ENCODE measurements at places on chromosomes 7 and 10.

- no peak for DNase-seq
These were observed 71.7 kb downstream of the RAMP3 start for GRCh38 chr7:45229156-45229920.

GRCh38 chr7:92809760-92810573, 26.4 kb downstream of the CDK6 start:
- peak; percentile 49 for DNase-seq

DNA sequence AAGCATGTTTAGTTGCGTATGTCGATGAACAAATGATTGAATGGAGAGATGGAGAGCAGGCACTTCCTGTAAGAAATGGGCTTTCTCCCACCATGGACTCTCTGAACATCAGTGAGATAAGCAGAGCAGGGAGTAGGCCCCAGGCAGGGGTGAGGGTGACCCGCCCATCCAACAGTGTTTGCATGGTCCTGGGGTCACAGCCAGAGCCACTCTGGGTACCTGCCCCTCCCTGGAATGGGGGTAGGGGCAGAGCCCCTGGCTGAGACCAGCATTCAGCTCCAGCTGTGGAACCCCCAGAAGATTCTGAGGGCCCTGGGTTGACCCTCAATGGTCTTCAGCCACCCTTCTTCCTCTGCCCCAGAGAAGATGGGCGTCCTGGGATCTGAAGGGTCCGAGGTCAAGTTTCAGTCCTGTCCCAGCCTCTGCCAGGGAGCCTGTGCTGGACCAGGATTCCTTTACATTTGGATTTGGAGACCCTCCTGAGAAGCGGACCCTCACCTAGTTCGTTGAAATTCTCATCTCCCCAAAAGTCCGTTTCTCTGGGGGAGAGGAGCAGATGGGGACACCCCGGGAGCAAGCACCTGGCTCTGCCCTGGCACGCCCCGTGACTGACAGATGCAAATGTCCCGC, 2.4 kb upstream of the FGF8 start:
- DNase-seq, result peak; percentile 8

DNA sequence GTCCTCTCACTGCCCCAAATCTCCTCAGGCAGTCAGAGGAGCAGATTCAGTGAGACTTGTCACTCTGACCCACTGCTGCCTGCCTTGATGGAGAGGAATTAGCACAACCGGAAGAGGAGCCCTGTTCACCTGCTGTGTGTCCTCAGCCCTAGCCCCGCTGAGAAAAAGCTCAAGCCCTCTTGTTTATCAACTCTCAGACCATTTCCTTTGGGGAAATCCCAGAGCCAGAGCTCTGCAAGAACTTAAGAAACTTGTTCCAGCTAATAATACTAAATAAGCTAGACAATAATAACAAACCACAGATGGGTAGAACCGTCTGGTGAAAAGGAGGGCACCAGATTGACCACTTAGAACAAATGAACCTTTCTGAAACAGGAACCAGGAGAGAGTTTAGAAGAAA, 37.7 kb upstream of the ITGB1 start:
- no peak for DNase-seq

DNA sequence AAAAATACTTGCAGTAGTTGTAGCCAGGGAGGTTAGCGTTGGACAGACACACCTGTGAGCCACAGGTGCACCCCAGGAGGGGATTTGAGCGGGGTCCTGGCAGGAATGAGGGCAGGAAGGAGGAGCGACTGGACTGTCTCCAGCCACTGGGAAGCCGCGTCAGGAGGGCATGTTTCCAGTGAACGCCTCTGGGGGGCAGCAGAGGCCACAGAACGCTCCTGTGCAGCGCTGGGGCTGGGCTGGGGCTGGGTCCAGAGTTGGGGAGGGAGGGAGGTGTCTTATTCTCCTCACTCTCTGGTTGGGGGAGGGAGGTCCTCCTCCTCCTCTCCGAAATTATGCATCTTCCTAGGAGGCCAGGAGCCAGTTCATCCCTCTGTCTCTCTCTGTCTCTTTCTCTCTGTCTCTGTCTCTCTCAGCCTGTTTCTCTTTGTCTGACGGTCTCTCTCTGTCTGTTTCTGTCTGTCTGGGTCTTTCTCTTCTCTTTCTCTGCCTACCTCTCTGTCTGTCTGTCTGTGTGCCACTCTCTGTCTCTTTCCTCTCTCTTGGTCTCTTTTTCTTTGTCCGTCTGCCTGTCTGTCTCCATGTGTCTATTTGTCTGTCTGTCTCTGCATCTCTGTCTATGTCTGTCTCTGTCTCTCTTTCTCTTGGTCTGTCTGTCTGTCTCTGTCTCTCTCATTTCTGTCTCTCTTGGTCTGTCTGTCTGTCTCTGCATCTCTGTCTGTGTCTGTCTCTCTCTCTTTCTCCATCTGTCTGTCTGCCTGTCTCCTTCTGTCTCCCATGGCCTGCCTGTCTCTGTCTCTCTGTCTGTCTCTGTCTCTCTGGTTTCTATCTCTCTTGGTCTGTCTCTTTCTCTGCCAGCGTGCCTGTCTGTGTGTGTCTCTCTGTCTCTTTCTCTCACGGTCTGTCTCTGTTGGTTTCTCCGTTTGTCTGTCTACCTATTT, 9.9 kb upstream of the PSMG3 start:
- peak; percentile 82 for DNase-seq

GRCh38 chr7:26449175-26450165, 157.8 kb downstream of the SNX10 start:
- DNase-seq, result no peak

- no peak for DNase-seq
These were observed 16.8 kb upstream of the MYPN start for GRCh38 chr10:68092512-68092911.

DNA sequence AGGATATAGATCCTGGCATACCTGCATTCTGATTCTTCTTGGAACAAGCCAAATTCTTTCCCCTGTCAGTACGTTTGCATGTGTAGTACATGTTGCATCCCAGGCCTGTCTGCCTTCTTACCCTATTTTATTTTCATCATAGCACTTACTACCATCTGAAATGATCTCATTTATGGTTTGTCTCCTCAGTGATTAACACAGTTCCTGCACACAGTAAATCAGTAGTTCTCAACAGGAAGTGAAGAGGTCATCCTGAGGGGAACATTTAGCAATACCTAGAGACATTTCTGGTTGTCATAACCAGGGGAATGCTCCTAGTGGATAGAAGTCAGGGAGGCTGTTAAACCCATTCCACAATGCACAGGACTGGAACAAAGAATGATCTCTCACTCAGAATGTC, 38.2 kb upstream of the SLC26A4 start:
- no peak for DNase-seq

- no peak for DNase-seq
These were observed 121.4 kb upstream of the STK17A start for GRCh38 chr7:43461349-43462024.

GRCh38 chr10:64109926-64110495, 588.8 kb downstream of the REEP3 start:
- DNase-seq, result no peak

GRCh38 chr7:128152721-128153120, 88.4 kb upstream of the LEP start:
- DNase-seq, result no peak

- no peak for DNase-seq
These were observed 12.8 kb downstream of the WDR86 start for GRCh38 chr7:151397026-151397425.

DNA sequence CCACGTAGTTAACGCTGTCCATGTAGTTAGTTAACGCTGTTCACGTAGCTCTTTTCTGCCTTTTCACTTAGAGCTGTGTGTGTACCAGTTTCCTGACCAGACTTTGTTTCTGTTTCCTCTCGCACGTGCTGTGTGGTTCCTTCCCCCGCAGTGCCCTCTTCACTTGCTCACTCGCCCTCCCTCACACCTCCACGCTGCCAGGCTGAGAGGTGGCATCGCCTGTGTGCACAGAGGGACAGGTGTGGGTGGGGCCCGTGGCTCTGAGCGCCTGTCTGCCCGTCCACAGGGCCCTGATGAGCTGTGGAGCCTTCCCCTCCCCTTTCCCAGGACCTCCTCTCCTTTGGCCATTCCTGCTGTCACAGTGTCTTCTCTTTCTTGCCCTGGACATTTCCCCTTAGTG, 30.6 kb downstream of the WDR37 start:
- no peak for DNase-seq

DNA sequence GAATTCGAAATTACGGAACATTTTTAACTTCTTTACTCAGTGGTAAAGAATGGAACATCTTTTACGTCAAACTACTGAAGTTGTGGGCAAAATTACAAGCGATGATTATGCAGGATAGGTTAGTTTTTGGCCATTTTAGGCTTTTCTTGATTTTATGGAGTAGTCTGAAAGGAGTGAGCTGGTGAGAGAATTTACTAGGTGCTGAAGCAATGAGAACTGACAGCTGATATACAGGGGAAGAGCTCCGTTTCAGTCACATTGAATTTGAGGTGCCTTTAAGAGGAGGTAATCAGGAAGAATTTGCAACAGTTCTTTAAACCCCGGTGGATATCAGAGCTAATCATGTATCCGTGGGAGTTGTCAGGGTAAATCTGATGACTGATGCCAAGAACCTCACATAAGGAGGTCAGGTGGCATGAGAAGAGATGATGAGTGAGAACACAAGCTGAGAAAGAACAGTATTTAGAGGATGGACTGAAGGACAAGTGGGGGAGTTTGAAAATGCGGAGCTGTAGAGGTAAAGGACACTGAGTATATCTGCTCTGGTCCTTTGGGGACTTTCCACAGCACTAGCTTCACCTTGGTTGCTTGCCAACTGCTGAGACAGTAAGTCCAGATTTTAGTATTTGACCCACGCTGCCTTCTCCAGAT, 104.3 kb downstream of the AHR start:
- no peak for DNase-seq

DNA sequence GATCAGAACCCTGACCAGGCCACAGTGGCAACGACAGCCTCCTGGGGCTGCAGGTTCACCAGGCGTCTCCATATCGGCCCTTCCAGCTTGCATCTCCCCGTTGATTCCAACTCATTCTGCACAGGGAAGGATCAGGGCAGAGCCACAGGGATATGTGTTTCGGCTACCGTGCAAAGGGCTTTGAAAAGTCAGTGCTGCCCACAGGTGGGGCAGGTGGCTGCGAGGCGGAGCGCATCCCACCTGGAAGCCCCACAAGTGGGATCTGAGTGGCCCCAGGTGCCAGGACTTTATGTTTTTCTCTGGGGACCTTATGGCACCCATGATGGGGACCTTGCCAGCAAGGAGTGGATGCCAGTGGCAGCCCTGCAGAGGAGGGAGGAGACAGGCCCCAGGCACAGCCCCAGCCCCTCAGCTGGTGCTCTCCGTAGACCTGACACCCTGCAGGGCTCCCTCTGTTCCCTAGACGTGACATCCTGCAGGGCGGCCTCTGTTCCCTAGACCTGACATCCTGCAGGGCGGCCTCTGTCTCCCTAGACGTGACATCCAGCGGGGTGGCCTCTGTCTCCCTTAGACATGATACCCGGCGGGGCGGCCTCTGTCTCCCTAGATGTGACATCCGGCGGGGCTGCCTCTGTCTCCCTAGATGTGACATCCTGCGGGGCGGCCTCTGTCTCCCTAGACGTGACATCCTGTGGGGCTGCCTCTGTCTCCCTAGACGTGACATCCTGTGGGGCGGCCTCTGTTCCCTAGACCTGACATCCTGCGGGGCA, 189.4 kb downstream of the ELFN1 start:
- no peak for DNase-seq

GRCh38 chr7:90232430-90232829, 12.5 kb upstream of the CFAP69 start:
- no peak for DNase-seq
